ENCODE measurements at places on chromosomes 4 and X.

- no peak for DNase-seq
Measured at GRCh38 chr4:102614801-102615200, 113.6 kb downstream of the NFKB1 start.

GRCh38 chr4:142347241-142347640 is 498.9 kb downstream of the INPP4B start:
- no peak for DNase-seq

- DNase-seq, result no peak
Measured at GRCh38 chrX:47311932-47312774, 58.2 kb upstream of the ZNF157 start.

DNA sequence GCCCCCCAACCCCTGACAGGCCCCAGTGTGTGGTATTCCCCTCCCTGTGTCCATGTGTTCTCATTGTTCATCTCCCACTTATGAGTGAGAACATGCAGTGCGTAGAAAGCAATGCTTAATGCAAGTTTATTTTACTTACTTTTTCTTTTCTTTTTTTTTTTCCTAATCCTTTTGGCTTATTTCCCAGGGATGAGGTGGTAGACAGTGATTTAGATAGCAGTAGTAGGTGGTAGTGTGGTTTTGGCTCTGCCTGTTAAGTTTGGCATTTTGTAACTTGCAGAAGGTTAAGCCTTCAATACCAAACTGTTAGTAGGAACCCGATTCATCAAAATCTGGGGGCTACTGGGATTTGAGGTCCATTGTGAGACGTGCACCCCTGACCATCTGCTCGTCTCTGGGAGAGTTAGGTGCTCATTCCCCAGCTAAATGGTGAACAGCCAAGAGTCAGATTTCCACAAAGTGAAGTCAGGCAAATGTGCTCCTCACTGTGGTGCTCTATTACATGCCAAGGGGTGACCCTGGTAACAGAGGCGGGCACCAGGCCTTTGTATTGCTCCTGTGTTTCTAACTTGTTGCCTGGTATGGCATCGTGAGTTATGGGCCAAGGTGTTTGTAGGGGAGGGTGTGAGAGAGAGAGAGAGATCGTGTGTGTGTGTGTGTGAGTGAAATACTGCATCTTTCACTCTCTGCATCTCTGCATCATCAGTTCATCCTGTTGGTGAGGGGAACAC is 70.3 kb downstream of the PHOX2B start:
- no peak for DNase-seq

GRCh38 chr4:149370002-149370401 is 445.6 kb downstream of the IQCM start:
- no peak for DNase-seq

DNA sequence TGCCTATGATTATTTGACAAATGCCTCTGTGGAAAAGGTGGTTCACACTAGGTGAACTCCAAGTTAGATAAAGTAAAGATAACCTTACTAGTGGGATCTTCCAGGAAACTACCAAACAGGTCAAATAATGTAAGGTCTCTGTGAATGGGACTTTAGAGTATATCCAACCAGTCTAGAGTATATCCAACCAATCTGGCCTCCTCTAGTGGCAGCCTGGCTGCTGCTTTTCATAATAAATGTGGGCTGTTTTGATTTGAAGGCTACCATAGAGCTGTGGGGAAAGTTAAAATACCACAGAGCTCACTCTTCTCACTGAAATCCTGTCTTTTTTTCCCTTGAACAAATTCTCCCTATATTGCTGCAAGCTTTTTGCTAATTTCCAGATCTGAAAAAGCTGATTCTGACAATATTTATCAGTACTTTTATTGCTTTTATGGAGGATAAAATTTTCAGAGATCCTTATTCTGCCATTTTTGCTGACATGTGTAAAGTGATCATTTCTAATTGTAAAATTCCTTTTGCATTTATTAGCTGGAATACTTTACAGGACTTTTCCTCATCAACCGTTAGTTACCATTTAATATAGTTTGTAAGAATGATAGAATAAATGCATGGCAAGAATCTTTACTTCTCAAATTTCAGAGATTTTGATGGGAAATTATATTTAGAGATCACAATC is 111.3 kb downstream of the TET2 start:
- DNase-seq, result no peak

- no peak for DNase-seq
Measured at GRCh38 chr4:103076747-103077347, at the start of gene SLC9B2. SLC9B2 (minus strand) TSS chr4:103076761; CDS start chr4:103067550, 9,211 bp downstream.

GRCh38 chrX:69285401-69285877 is 120.2 kb upstream of the PJA1 start:
- DNase-seq, result no peak

DNA sequence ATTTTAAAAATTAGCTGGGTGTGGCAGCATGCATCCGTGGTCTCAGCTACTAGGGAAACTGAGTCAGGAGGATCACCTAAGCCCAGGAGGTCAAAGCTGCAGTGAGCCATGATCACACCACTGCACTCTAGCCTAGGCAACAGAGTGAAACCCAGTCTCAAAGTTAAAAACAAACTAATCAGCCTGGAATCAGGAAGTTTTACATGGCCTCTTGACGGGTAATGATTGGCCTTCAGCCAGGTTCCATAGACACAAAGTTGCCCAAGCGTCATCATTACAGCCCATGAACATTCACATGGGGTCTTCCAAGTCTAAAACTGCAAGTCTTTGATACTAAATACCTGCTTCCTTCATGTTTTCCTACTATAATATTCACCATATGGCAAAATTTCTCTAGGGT is 10.0 kb upstream of the RGN start:
- no peak for DNase-seq

- no peak for DNase-seq
Measured at GRCh38 chrX:34130501-34130900, 1.6 kb downstream of the FAM47A start.

- DNase-seq, result no peak
Measured at GRCh38 chrX:89124985-89125384, 378.0 kb downstream of the CPXCR1 start.

DNA sequence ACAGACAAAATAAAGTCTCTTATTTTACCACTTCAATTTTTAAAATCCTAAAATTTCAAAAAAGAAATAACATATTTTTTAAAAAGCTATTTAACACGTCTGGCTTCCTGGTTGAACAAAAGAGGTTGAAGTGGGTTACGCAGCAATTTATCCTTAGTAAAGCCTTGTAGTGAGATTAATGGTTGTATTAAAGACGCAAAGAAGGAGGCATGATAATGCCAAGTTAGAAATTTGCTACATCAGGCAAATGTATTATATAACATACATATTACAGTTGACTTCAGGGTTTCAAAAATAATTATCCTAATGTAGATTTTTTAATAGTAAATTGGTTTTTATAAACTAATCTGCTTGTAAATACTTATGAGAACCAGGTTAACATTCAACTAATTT is 35.3 kb downstream of the ANKRD17 start:
- no peak for DNase-seq

DNA sequence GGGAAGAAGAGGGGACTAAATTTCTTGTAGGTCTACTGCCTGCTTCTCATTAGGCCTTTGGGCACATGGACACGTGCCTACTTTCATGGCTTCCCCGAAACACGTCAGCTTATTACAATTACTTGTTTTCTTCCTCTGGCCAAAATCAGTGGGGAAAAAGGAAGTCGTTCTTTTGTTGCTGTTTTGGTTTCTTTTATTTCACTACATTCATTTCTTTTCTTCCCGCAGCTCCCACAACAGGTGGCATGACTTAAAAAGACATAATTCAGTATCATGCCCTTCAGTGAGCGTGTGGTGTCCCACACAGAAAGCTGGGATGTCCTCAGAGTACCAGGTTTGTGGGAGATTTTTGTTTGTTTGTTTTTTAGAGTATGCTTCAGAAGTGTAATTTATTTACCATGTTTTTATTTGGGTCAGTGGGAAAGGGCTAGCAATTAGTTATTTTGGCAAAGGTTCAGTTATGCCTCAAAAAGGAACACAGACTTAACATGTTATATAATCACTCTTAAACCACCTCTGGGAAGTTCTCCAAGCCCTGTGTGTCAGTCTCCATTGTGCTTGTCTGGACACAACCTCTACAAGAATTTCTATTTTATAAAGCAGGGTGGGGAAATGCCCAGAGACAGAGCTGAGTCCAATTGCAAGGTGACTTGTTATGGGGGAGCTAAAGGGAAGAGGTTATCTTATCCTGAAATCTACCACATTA is 44.2 kb upstream of the SPRY1 start:
- no peak for DNase-seq

DNA sequence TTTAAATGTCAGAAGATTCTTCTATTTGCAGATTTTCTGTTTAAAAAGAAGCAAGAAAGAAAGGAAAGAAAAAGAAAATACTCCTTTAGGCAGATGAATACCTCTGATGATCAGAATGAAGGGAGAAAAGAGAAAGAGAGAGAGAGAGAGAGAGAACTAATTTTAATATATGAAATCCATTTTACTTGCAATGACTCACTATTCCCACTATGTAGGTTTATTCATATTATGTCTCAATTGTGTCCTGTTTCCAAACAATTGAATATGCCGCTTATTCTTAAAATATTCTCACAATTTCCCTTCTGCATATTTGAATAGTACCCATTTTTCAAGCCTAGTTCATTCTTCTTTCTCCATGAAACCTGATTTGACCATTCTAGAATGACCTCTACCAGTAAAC is 11.7 kb downstream of the MEPE start:
- no peak for DNase-seq

DNA sequence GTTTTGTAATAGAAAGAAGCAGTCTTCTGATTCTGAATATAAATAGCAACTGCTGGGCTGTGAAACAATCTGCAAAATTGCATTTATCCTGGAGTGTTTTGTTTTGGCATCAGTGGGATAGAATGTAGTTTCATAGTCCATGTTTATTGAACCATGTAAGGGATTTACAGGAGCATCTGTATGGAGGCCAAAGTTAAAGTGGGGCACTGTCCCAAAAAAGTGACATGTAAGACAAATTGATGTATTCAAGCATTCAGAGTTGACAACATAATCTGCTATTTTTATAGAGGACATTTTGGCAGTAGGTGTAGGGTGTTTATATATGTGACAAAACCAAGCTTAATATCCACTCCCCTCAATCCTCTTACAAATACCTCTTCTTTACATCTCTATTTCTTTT is 200.5 kb upstream of the ANK2 start:
- no peak for DNase-seq

DNA sequence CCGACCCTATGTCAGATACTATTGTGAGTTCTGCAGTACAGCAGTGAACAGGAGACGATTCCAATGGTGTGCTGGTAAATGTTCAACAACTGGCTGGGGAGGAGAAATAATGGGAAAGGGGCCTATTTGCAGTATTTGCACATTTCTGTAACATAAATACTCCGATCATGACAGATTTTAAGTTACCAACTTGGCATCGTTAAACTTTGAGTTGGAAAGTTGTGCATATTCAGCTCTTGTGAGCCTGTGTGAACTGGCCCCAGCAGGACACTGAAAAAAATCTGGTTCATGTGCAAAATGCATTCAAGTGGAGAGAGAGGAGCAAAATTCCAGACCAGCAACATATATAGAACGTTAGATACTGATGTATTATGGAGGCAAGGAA is 175.0 kb downstream of the MAPK10 start:
- no peak for DNase-seq

- DNase-seq, result no peak
Measured at GRCh38 chr4:128387600-128388351, 100.2 kb upstream of the PGRMC2 start.

DNA sequence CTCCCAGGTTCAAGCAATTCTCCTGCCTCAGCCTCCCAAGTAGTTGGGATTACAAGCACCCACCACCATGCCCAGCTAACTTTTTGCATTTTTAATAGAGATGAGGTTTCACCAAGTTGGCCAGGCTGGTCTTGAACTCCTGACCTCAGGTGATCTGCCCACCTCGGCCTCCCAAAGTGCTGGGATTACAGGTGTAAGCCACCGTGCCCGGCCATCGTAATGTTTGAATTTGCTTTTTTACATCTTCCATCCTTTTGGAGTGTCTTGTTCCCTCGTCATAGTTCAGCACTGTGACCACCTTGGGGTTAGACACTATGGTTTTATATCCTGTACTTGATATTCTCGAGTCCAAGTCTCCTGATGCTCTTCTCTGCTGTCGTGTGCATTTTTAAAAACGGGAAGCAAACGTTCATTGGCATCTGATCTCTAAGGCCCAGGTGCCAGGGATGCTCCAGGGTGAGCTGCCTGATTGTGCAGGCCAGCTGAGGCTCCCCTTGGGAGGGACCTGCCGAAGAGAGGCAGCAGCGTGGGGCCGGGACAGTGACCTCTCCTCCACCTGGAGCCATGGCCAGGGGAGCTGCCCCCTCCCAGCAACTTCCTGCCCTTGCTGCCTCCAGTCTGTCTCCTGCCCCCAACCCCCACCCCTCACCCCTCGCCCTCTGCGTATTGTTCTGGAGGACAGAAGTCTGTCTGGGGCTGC is 16.7 kb downstream of the DGKQ start:
- DNase-seq, result no peak

DNA sequence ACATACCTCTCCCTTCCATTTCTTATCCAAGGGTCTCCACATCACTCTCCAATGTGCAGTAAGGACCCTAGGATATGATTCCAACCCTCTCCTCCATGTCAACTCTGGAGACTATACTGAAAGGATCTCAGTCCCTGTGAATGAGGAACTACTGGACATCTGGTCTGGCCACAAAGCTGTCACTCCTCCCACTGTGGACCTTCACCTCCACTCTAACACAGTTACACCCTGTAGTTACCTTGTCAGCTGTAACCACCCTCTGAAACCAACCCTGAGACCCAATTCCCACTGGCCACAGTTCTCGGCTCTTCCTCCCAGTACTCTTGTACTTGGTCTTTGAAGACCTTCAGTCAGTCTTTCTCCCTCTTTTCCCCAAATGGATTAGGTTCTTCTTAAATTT is 2.9 kb downstream of the TMEM128 start:
- no peak for DNase-seq

DNA sequence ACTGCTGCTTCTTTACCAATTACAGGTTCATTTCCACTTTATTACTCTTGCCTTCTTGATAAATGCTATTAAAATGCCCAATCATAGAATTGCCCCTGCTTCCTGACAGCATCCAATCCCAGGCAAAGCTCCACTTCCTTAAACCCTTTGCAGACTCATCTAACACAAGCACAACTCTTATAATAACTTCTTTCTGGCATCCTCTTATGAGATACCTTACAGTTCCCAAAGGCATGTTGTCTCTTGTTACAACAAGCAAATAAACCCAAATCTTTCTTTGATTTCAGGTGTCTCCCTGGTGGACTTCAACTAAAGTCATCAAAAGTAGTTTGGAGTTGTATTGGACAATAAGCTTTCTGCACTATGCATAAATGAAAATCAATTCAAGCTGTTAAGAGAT is 22.5 kb upstream of the ADH7 start:
- no peak for DNase-seq

DNA sequence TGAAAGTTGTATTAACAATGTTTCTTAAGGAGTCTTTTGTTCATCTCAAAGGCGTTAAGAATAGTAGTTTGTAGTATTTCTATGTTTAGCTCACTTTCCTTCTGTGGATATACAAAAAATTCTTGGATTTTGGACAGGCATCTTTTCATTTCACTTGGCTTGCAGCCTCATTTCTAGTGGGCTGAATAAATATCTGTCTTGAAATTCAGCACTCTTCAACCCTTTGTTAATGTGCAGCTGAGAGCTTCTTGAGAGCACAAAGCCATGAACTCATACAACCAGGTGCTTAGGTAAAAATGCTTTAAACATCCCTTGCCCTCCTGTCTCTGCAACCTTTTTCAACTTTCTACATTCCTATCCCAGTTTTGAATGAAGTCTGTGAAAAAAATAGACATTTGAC is 1003.2 kb downstream of the C4orf33 start:
- DNase-seq, result no peak

- DNase-seq, result no peak
Measured at GRCh38 chr4:124803641-124804040, 91.1 kb upstream of the ANKRD50 start.
